ENCODE measurements at places on chromosomes 7 and 10.

- DNase-seq = no peak
These were observed 917.0 kb downstream of the CNTNAP2 start for GRCh38 chr7:147033641-147034040.

DNA sequence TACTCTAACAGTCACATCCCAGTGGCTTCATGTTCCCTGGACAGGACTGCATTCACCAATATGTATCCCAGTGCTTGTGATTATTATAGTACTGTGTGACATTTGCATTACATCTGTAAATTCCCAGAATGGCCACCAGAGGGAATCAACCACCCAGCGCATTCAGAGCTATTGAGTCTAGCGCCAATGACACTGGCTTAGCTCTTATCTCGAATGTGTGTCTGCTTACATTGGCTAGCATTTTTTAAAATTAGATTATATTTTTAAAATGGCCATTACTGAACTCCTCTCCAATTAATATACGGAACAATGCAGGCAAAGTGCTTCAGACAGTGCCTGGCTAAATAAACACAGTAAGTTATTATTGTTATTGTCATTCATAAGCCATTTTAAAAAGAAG lies 36.3 kb downstream of the TRIL start:
- DNase-seq = peak; percentile 57

DNA sequence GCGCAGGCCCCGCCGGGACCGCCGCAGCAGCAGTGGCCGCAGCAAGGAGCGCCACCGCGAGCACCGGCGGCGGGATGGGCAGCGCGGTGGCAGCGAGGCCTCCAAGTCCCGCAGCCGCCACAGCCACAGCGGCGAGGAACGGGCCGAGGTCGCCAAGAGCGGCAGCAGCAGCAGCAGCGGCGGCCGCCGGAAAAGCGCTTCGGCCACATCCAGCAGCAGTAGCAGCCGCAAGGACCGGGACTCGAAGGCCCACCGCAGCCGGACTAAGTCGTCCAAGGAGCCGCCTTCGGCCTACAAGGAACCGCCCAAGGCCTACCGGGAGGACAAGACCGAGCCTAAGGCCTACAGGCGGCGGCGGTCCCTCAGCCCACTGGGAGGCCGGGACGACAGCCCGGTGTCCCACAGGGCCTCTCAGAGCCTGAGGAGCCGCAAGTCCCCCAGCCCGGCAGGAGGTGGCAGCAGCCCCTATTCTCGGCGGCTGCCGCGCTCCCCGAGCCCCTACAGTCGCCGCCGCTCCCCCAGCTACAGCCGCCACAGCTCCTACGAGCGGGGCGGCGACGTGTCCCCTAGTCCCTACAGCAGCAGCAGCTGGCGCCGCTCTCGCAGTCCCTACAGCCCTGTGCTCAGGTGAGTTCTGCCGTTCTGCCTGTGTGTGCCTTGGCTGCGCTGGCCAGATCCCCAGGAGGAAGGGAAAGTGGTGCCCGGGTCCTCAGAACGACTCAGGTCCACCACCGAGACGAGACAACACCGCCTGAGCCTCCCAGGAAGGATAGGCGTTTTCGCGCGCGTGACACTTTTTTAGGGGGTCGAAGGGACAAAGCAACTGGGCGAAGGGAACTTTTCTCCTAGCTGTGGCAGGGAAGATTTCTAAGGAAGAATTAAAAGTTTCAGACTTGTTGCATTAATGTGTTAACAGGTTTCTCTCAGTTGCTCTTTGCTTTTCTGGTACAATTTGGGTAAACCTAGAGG lies 1.5 kb downstream of the CDK13 start:
- peak; percentile 69 for DNase-seq

- DNase-seq = no peak
These were observed 350.1 kb upstream of the POM121L12 start for GRCh38 chr7:52685333-52685732.

GRCh38 chr7:22220941-22221340 lies 136.0 kb downstream of the RAPGEF5 start:
- no peak for DNase-seq

GRCh38 chr7:12771378-12771877 lies 84.0 kb downstream of the ARL4A start:
- DNase-seq = no peak

DNA sequence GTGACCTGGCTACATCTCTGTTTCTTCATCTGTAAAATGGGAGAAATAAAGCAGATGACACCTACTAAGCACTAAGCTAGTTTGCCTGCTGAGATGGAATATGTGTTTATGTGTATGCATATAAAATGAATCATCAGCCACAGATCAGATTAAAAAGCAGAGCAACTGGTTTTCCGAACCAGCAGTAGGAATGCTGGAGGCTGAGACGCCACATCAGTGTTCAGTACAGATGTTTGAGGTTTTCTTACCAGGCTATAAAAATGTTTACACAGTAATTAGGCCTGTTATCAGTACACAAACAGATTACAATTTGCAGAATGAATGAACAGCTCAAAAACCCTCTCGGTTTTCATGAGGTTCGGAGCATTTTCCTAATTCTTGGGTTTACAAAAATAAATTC lies 85.8 kb downstream of the CALN1 start:
- no peak for DNase-seq

- DNase-seq = no peak
These were observed 194.8 kb downstream of the FANK1 start for GRCh38 chr10:126090911-126091728.

DNA sequence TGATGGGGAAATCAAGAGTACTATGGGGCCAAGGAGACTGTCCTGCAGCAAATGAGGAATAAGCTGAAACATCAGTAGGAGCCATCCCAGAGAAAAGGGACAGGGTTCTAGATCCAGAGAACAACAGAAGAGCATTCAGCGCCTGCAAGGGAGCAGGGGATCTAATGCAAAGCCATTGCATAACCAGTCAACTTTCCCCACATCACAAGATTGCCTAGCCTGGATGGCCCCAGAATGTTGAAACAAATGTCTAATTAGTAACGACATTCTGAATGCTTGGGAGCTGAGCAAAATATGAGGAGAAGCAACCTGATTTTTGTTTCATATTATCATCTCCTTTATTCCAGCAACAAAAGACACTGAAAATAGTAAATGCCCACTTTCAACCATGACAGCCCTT lies 2.7 kb upstream of the MPP7 start:
- DNase-seq = no peak

GRCh38 chr7:7798510-7798909 lies 80.1 kb upstream of the RPA3 start:
- DNase-seq = no peak

GRCh38 chr10:124743191-124744101 lies 732 bp downstream of the FAM53B start:
- peak; percentile 22 for DNase-seq

DNA sequence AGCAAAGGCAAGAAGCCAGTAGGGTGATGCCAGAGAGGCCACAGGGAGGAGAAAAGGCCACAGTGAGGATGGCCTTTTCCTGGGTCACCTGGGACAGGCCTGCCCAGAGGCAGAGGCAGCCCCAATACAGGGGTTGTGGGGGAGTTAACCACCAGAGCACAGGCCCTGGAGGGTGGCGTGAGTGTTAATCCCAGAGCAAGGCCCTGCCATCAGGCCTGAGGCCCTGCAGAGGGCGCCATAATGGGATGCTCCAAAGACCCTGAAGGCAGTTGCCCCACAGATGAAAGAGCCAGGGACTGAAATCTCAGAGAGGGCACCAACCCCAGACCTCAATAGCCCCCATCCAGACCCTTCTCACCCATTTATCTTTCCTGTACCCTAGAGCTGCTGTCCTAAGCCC lies 23.9 kb downstream of the SLC13A4 start:
- DNase-seq = peak; percentile 43

DNA sequence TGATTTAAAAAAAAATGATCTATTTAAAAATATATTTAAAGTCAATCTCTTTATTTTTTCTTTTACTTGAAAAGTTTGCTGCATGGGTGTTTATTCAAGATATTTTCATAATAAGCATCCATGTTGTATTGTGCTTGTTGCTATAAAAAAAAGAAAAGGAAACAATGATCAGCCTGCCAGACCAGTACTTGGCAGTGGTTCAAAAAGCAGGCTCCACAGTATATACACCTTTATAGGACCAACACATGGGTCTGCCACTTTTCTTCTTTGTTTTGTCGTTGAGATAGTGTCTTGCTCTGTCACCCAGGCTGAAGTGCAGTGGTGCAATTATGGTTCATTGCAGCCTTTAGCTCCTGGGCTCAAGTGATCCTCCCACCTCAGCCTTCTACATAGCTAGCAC lies 228.0 kb downstream of the TWIST1 start:
- DNase-seq = no peak

- DNase-seq = no peak
These were observed 3.1 kb upstream of the AVPI1 start for GRCh38 chr10:97690133-97690532.

DNA sequence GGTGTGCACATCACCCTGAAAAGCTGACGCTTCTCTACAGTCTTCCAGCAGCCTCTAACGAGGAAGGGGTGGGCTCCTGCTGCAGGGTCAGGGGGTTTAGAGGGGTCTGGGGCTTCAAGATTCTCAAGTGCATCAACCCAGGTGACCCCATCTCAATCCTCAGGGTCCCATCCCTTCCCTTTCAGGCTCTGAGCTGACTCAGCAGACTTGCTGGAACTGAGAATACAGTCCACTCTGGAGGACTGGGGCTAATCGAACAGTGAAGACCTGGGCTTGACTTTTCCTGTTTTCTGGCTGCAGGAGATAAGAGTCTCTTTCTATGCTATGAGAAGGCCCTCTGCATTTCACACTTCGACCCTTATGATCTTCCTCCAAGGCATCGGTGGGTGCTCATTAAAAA lies 22.3 kb upstream of the NPTX2 start:
- no peak for DNase-seq

DNA sequence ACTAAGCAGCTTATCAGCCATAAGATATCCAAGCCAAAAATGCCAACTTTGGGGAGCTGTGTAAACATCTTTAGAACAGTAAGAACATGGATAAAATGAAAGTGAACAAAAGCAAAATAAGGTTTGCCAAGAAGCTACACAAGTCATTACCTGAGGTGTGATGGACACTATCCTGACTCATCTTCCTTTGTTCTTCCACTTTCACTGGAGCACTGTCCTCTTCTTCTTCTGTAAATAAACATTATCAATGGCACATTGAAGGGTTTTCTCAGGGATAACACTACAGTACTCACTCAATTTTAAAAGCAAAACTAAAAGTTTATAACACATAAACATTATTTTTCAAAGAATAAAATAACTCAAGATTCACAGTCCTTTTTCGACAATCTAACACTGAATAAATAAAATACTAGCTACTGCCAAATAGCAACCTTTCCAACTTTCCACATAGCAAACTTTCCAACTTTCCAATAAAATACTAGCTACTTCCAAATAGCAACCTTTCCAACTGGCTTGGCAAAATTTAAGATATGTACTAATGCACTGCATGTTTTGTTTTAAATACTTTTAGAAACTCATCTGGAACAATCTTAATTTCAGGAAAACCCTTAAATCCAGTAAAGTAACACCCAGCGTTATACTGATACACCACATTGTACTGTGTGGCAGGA lies 174.1 kb downstream of the SKAP2 start:
- DNase-seq = no peak

- no peak for DNase-seq
These were observed 11.2 kb upstream of the JAKMIP3 start for GRCh38 chr10:132054564-132054963.

DNA sequence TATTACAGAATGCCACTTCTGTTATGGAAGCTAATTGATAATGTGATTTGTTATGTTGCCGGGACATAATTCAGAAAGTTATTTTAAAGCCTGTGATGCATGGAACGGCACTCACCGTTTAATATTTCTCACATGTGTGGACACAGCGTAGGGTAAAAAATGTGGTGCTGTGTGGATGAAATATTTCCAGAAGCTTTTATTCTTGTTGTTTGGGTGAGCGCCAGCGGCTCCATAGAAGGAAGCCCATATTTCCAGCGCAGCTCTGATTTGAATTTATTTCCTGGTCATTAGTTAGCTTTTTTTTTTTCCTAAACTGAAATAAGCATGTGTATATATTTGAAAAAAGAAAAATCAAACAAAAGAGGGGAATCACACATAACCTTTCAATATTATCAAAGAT lies 20.2 kb upstream of the NKX6-2 start:
- no peak for DNase-seq

All from hematopoietic multipotent progenitor cell treated with erythropoietin and hydrocortisone succinate and interleukin-3 and kit ligand, for 17 days (in vitro differentiated cells).